Hematopoietic multipotent progenitor cell treated with erythropoietin and hydrocortisone succinate and interleukin-3 and kit ligand, for 4 days (in vitro differentiated cells): ENCODE measurements at places on chromosomes 16 and 17.

GRCh38 chr16:50814541-50814940 is 72.7 kb downstream of the CYLD start:
- no peak for DNase-seq

- no peak for DNase-seq
These were observed 29.5 kb downstream of the HYDIN start for GRCh38 chr16:71201054-71201453.

GRCh38 chr17:10698096-10698818 is 863 bp downstream of the ADPRM start:
- peak; percentile 42 for DNase-seq

DNA sequence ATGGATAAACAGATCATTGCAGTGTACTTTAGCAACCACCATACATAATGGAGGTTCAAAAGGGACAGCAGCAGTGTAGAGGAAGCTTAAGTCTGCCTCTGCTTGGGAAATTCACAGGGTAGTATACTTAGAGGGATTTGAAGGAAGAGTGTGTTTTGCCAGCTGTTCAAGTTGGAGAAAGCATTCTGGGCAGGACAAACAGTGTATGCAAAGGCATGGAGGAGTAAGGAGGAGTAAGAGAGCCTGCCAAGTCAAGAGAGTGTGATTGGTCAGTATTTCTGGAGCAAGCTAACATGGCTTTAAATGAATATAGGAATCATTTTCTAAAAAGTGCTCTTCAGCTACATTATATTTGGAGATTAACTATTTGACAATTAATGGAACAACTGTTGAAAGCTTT is 22.9 kb upstream of the PHAF1 start:
- DNase-seq = no peak

- no peak for DNase-seq
These were observed 73.8 kb upstream of the PLCG2 start for GRCh38 chr16:81705261-81705660.

DNA sequence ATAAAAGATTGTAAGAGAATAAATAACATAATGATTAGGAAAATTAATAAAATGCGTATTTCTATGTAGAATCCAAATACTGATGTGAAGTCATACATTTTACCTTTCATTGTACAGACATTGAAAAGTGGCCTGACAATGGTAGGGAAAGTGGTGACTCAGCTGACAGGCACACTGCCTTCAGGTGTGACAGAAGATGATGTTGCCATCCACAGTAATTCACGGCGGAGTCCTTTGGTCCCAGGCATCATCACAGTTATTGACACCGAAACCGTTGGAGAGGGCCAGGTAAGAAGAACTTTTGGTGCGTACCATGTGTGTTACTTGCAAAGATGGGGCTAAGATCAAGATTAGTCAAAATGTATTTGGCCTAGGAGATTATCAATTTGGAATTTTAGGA is 232.8 kb downstream of the BCAS3 start:
- DNase-seq = no peak

DNA sequence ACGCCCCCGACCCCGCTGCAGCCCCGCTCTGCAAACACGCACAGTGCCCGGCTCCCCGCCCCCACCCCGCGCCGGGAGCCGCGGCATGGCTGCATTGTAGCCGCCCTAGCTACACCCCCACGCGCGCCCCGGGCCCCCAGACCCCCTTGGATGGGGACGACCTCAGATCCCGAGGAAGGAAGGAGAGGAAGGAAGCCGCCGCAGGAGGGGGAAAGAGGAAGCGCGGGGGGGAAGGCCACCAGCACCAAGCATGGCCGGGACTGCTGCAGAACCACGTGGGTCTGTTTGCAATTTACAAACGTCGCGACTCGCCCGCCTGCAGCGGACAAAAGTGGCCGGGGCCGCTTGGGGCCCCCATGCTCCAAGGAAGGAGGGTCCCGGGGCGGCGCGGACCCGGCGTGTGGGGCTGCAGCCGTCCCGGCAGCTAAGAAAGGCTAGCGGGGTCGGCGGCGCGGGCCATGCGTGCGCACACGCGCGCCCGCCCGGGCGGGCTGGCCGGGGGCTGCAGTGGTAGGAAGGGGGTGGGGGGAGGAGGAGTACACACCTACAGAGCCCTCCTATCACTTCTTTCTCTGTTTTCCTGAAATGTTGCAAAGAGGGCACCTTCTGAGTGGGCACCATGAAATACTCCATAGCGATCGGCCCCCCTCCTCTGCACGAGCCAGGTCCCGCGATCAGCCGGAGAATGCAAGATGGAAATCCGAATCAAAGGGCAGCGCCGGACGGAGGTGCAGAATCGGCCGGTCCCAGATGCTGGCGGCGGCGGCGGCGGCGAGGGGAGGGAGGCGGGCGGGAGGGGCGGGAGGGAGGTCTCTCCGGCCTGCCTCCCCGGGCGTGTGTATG is 488 bp downstream of the TFAP4 start:
- peak; percentile 80 for DNase-seq
